ENCODE measurements at places on chromosomes 1 and 21. TPM values are rescaled to one million over a fixed set of nuclear protein-coding genes. Genes with fewer than 3 reads are reported as not detected.

PLD5 gene
- polyA plus RNA-seq, result 0.41 TPM

- no peak overlapping the region for H3K27ac ChIP-seq
- H3K27me3 ChIP-seq, result no peaks in the 10 kb centered on the region
- DNase-seq, result no peak
- peaks cover 31% of the 10 kb centered on the region for H3K4me1 ChIP-seq
- peaks cover 32% of the 10 kb centered on the region for H3K36me3 ChIP-seq
These were observed 12.2 kb downstream of the HDAC1 start for GRCh38 chr1:32303997-32304622.

- H3K27ac ChIP-seq, result peak within 1 kb of the TSS; percentile 83
- H3K4me1 ChIP-seq, result peaks cover 44% of the 10 kb centered on the region
- peak within 1 kb of the TSS; percentile 78 for H3K4me3 ChIP-seq
- H3K27me3 ChIP-seq, result no peaks in the 10 kb centered on the region
These were observed at the start of gene GSTM4 for GRCh38 chr1:109655615-109656519. Gene GSTM4 (plus strand): TSS chr1:109656099. CDS start chr1:109656390, 291 bp downstream.

GRCh38 chr1:45442272-45442671 is 48.7 kb downstream of the TESK2 start:
- no peaks in the 10 kb centered on the region for H3K27me3 ChIP-seq
- H3K27ac ChIP-seq, result no peak overlapping the region
- DNase-seq, result no peak
- no peaks in the 10 kb centered on the region for H3K4me1 ChIP-seq
